ENCODE measurements at places on chromosomes 16 and 17.

GRCh38 chr16:10616756-10617640 lies 36.6 kb upstream of the EMP2 start:
- no peak for DNase-seq

DNA sequence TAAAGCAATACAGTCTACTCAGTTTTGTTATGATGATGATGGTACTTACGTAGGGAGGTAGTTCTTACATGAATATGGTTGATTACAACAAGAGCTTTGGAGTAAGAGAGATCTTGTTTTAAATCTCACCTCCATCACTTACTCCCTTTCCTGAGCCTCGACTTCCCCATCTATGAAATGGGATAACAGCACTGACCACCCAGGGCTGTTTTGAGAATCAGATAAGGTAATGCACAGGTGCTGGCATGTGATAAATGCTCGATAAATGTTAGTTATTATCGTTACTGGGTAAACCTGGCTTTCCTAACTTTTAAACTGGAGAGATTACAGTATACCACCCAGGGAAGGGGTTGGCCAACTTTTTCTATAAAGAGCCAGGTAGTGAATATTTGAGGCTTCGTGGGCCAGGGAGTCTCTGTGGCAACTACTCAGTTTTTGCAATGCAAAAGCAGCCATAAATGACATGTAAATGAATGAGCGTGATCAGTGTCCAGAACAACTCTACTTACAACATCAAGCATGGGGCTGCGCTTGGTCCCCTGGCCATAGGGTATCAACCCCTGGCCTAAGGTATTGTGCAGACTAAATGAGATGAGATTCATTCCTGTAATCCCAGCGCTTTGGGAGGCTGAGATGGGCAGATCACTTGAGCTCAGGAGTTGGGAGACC lies 73.7 kb downstream of the BMERB1 start:
- DNase-seq = no peak

- DNase-seq = no peak
Observed at GRCh38 chr17:263271-263670, 81.8 kb upstream of the DOC2B start.

DNA sequence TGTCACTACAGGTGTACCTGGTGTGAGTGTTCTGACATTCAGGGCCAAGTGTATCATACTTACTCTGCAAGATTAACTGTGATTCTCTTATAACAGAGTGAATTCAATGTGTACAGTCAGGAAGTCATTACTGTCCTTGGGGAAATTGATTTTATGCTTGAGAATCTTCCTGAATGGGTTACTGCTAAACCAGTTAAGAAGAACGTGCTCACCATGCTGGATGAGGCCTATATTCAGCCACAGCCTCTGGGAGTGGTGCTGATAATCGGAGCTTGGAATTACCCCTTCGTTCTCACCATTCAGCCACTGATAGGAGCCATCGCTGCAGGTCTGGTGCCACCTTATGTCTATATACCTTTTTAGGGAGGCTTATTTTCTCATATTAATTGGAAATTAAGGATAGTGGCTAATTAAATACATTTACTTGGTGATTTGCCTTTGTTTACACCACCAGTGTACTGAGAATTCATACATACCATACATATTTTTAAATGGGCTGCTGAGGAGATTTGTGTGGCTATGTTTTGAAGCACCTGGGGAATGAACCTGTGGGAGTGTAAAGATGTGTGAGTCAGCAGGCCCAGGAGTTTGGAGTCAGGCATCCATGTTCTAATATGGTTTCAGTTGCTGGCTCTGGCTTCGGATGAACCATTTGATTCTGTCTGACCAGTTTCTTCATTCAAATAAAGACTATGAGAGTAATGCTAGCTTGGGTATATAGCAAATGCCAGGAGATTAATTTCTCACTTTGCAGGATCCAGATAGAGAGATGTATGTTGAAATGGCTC lies 3.1 kb downstream of the ALDH3A2 start:
- DNase-seq = no peak

DNA sequence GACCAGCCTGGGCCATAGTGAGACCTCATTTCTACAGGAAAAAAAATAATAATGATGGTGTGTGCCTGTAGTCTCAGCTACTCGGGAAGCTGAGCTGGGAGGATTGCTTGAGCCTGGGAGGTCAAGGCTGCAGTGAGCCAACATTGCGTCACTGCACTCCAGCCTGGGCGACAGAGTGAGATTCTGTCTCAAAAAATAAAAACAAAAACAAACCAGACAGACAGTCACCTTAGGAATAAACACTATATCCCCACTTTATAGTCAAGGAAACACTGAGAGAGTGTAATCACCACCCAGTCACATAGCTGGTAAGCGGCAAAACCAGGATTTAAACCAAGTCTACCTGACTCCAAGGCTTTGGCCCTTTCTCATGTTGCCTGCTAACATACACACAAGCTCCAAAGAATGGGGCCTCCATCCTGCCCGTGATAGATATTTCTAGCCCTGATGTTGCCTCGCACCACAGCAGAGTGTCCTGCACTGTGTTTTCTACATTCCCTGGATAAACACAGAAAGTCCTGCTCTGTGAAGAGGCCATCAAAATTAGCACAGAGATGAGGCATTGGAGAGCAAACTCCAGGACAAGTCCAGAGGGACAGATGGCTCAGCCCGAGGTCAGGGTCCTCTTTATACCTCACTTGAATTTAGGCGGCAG lies 66.1 kb upstream of the SMURF2 start:
- DNase-seq = no peak

DNA sequence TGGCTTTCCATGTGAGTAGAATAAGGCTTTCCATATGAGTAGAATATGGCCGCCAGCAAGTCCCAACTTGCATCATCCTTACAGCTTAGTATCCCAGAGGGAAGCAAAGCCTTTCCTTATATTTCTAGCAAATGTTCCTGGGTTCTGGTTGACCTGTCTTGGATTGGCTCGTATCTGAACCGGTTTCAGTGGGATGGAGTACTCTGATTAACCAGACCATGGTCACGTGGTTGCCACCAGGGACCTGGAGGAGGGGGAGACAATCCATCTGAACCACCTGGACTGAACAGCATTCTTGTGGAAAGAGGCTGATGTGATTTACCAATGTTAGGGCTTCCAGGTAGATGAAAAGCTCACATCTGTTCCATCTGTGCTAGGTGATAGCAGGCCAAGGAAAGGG lies 89.0 kb downstream of the SHISA6 start:
- no peak for DNase-seq

GRCh38 chr17:14297161-14297851 lies 3.6 kb upstream of the HS3ST3B1 start:
- DNase-seq = peak; percentile 83

- peak; percentile 98 for DNase-seq
Observed at GRCh38 chr17:4948166-4948930, at the start of gene PFN1. TSS of gene PFN1 (minus strand) at chr17:4948530. CDS start at chr17:4948394, 136 bp downstream.

GRCh38 chr16:17224879-17225281 lies 245.9 kb downstream of the XYLT1 start:
- DNase-seq = peak; percentile 66

DNA sequence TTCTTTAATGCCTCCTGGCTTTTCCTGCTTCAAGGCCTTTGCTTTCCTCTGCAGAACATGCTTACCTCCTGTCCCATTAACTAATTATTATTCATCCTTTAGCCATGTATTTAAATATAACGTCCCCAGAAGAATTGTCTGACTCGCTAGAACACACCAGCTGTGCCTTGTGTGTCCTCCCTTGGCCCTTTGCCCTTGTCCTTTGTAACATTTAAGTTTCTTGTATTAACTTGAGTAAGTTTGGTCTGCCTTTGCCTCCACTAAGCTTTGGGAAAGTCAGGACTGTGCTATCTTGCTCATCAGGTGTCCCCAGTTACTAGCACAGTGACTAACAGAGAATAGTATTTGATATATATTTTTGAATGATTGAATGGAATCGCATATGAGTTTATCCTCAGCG lies 29.6 kb upstream of the ABCA9 start:
- DNase-seq = no peak

DNA sequence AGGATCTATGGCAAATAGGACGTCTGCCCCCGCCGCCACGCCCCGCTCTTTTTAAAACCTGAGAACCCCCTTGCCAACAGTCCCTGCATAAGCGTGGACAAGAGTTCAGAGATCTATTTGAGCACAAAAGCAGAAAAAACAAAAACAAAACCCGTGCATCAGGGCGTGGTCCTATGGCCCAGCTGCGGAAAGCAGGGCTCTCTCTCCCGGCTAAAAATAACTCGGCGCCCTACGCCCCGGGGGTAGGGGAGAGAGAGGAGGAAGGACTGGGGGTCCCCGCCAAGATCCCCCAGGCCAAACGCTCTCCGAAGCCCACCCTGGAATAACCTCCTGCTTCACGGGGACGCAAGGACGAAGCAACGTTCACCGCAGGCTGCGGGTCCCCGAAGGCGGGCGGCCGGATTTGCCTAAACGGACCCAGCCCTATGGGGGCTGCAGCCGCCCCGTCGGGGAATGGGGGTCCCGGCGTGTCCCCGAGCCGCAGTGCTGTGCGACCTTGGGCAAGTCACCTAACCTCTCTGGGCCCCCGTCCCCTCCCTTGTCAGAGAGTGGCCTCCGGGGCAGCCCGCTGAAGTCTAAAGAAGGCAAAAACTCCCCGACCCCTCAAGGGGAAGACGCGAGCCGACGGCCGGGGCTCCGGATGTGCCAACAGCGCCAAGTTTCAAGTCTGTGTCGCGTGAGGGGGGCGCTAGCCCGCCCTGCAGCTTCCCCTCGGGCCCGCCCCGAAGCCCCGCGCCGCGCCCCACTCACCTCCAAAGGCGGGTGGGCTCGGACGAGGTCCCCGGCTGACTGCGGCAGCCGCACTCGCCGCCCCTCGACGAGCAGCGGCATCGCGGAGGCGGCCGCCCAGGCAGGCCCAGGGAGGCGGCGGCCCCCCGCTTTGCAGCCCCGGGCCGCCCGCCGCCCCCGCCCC lies 477 bp downstream of the NTAN1 start:
- DNase-seq = peak; percentile 70

GRCh38 chr16:8972843-8973586 lies 9.3 kb upstream of the USP7 start:
- no peak for DNase-seq

DNA sequence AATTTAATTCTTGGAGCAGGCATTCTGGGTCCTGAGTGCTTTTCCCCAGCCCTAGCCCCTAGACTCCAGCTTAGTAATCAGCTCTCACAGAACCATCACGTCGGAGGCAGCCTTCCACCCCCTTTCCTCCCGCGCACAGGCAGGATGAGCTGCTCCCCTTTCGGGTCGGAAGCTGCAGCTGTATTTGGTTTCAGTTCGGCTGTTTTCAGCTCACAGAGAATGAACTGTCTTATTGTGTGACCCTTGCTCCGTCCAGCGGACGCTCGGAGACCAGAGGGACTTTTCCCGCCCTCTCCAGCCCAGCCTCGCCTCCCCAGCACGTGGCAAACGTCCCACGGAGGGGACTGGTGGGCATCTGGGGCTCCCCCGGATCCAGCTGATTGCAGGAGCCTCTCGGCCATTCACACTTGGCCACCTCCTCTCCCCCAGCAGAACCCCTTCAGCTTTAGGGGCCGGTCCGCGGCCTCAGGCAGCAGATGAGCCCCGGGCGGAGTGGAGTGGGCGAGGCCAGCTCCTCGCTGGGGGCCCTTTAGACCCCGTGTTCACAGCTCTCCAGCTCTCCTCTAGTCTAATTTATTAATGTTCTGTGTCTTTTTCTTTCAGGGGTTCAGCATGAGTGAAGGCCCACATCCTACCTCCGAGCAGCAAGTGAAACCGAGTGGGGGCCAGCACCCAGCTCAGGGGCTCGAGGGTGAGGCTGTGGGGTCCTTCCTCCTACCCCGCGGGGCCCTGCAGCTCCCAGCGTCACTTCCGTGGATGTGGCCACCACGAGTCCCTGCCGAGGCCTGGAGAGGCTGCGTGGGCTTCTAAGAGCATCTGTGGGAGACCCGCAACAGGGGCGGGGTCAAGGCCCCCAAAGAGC lies 863 bp upstream of the UTS2R start:
- DNase-seq = peak; percentile 53

DNA sequence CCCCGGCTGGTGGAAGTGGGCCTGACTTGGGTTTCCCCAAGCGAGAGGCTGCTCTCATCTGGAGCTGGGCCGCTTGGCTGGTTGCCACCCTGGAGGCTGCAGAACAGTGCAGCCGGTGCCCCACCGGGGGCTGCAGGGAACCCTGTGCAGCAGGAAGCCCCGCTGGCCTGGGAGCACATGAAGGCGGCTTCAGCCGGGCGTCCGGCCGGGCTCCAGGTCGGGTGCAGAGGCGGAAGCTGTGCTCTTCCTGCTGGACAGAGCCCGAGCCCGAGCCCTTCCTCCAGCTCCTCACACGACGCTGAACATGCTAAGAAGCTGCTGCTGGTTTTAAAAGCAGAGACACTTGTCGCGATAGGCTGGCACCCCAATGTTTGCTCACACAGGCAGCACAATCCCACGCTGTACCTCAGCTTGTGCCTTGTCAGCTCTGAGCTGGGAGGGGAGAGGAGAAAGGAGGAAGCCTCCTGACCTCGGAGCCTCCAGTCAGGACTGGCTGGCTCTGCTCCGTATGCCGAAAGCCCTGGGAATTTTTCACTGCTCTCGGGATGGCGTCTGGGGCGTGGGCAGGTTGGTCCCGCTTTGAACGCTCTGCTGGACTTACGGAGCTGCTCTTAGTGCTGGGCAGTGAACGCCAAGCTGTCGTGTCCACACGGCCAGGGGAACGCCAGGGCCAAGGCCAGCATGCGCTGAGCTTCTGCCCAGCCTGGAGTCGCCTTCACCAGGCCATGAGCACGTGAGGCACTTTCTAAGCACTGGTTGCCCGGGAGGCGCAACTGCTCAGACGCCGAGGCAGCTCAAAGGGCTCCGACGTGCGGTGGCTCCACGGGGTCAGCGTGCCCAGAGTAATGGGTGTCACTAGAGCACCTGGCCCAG lies 8.8 kb downstream of the CDK5R1 start:
- DNase-seq = peak; percentile 74

DNA sequence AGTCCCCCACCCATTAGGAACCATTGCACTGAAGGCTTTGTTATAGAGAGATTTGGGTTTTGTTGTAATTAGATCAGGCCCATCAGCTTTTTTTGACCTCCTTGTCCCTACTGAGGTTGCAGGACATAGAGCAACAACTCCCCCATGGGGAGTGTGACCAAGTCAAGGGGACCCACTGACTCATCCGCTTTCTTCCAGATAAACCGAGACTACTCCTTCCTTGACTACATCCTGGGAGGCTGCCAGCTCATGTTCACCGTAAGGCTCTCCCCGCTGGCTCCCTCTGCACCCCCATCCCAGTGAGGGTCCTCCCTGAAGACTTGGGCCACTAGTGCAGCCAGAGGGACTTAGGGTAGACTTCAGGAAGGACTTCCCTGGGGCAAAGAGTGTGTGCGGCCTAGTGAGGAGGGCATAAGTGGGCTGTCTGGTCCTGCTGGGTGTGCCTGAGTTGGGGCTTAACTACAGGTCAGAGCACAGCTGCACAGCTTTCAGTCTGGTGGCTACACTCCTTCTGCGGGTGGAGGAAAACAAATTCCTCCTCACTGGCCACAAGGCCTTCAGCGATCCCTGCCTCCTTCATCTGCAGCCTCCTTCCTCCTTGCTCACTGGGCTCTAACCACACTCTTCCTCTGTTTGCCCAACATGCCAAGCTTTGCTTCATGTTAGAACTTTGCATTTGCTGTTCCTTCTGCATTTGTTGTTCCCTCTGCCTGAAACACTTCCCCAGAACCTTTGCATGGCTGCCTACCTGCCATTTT lies 31.0 kb downstream of the CPNE2 start:
- peak; percentile 31 for DNase-seq

GRCh38 chr16:73066927-73067670 lies 19.2 kb upstream of the ZFHX3 start:
- no peak for DNase-seq
